ENCODE measurements at places on chromosomes 7 and 10. TPM values are rescaled to one million over a fixed set of nuclear protein-coding genes. Genes with fewer than 3 reads are reported as not detected.

DNA sequence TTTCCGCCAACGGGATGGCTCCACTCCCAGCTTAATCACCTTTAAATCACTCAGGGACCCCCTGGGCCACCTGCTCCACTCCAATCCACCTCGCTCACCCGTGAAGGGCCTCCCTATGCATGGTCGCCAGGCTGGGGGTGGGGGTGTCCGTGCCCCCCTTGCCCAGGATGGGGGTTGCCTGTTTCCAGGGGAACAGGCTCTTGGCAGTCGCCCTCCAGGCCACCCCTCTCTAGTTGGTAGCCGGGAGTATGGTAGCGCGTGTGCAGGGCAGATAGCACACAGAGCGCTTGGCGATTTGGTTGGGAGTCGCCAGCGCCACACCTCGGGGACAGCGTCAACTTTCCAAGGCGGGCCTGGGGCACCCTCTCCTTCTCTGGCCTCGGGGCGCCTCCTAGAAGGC, 134.9 kb upstream of the ZNF92 start:
- no peak for DNase-seq
- peaks cover 10% of the 10 kb centered on the region for H3K4me1 ChIP-seq
- H3K27ac ChIP-seq = no peak overlapping the region
- H3K36me3 ChIP-seq = no peaks in the 10 kb centered on the region
- no peak overlapping the region for H3K4me3 ChIP-seq

- DNase-seq = no peak
- H3K27me3 ChIP-seq = no peaks in the 10 kb centered on the region
- no peaks in the 10 kb centered on the region for H3K4me1 ChIP-seq
- no peak overlapping the region for H3K4me3 ChIP-seq
- H3K27ac ChIP-seq = no peak overlapping the region
Measured at GRCh38 chr7:16431646-16432424, 10.5 kb upstream of the CRPPA start.

RASA4 gene
- total RNA-seq = 85.7 TPM

DNA sequence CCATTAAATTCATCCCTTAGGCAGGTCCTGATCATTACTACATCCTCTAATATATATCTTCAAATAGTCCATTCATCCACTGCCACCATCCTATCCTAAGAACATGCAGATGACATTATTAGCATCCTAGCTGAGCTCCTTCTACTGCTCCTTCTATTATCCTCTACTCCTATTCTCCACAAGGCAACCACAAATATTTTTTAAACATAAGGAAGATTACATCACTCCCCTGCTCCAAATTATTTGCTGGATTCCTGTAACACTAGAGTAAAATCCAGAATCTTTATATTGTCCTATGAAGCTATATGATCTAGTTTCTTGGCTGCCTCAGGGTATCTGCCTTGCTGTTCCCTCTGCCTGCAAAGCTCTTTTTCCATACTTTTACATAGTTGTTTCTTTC, 176.3 kb upstream of the SLC26A5 start:
- H3K36me3 ChIP-seq = no peaks in the 10 kb centered on the region
- no peaks in the 10 kb centered on the region for H3K27me3 ChIP-seq
- DNase-seq = no peak
- H3K27ac ChIP-seq = no peak overlapping the region
- no peak overlapping the region for H3K4me3 ChIP-seq

DNA sequence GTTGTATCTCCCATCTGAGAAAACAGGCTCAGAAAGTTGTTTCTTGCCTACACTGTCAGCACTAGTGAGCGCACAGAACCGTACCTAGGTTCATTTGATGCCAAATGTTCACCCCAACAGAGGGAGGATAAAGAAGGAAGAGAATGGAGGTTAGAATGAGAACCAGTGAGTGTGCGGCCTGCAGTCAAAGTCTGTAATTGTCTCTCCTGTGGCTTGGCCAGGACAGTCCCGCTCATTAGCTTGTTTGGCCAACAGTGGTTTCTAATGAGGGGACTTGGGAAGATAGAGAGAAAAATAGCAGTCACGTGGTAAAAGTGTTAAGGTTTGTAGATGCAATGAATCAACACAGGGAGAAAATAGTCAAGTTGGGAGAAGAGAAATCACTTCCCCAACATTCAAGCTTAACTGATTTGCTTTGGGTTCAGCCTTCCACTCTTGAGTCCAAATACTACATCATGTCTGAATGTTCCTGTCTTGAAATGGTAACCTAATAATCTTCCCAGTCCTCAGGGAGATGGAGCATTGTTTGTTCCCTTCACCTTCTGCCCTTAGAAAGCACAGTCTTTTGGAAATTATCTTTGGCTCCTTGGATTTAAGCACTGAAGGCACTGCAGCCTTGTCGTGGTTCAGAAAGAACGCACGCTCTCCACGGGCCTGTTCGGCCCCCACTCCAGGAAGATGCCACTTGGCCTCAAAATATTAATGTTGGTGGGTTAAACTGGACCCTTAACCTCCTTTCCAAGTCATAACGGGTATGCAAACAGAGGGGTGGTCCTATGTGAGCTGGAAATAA, 360.4 kb upstream of the ZNF32 start:
- H3K4me1 ChIP-seq = peaks cover 21% of the 10 kb centered on the region
- peak overlapping the region; percentile 20 for H3K27ac ChIP-seq
- no peaks in the 10 kb centered on the region for H3K27me3 ChIP-seq
- DNase-seq = peak; percentile 16
- no peak overlapping the region for H3K4me3 ChIP-seq
- H3K36me3 ChIP-seq = no peaks in the 10 kb centered on the region

Data from vagina (tissue), 2 donors.